ENCODE measurements at places on chromosomes 7 and 10. TPM values are rescaled to one million over a fixed set of nuclear protein-coding genes. Genes with fewer than 3 reads are reported as not detected.

Gene WEE2
- not detected for total RNA-seq

Gene CALCR
- 0.10 TPM for total RNA-seq

Gene FANK1
- 5.4 TPM for total RNA-seq

Gene ODAD2
- 20.4 TPM for total RNA-seq

Gene CARD11
- total RNA-seq, result 0.57 TPM

DNA sequence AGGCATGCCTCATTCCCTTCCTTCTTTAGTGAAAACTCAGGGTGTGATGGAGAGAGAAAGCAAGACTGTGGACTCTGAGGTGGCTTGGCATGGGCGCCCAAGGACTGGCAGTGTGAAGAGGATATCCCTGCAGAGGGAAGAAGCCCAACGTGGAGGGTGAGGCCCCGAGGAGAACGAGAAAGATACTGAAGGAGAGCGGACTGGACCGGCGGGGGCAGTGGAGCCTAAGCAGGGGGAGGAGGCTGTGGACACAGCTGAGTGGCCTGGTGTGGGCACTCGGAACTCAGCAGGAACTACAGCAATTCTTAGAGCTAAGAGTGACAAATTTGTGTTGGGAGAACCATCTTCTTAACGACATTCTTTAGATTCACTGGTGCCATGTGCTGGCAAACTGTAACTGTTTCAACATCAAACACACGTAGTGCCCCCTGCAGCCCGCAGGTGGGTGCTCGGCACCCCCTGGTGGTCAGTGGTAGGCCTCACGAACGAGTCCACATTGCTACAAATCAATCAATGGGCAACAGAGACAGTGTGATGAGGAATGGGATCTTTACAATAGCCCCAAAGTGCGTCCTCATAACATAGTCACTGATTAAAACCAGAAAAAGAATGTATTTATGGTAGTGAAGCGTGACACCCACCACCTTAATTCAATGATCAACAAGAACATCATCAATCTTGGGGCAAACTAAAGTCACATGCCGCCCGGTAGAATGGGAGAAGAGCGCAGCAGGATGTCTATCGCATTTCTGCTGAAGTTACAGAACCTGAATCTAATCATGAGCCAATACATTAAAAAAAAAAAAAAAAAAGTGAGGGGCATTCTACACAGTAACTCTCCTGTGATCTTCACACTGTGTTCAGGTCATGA is 2.0 kb upstream of the SFTPA1 start:
- DNase-seq, result peak; percentile 24

- no peak for DNase-seq
Measured at GRCh38 chr10:14843327-14843988, 5.4 kb downstream of the HSPA14 start.

DNA sequence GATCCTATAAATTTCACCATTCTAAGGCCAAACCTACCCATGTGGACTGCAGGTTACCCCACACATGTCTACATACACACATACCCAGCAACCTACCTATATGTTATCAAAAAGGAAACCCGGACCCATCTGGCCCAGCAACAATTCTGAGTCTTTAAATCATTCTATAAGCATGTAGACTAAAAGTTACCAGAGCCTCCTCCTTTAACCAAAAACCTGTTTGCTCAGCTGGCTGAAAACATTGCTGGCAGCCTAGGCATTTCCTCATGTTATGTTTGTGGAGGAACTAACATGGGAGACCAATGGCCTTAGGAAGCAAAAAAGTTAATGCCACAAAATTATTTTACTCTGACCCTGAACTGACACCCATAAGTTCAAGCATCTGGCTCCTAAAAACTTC is 5.3 kb upstream of the ADCK2 start:
- no peak for DNase-seq

- no peak for DNase-seq
Measured at GRCh38 chr10:109941236-109941862, 18.0 kb upstream of the XPNPEP1 start.

- DNase-seq, result no peak
Measured at GRCh38 chr7:108078211-108078673, 51.9 kb downstream of the LAMB4 start.

GRCh38 chr7:80450621-80451308 is 61.1 kb downstream of the GNAT3 start:
- DNase-seq, result no peak

GRCh38 chr10:35000936-35001335 is 89.2 kb downstream of the CUL2 start:
- no peak for DNase-seq

DNA sequence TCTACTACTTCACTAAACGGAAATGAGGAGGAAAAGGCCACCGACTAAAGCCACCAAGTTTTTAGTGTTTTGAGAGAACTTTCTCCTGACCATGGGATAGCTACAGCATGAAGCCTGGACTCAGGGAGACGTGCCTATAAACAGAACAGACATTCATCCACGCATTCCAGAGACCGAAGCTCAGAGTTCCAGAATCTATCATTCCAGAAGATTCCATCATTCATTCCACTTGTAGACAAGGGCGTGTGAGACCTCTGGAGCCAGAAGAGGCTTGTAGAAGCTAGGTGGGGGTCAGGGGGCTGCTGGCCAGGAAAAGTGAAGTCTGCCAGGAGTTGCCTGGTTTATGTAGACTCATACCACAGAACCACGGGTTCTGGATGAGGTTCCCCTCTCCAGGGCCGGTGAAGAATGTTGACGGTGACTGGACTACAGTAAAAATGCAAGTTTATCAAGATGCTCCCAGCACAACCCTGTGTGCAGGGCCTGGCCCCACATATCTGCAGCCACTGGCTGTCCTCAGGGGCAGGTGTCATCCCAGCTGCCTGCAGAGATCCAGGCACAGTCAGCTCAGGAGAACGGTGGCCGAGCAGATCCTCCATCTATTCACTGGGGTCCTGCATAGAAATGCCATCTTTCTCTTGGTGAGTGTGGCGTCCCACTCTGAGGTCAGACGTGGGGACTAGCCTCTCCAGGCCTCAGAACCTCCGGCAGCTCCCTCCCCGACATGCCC is 215.7 kb downstream of the USP6NL start:
- no peak for DNase-seq

DNA sequence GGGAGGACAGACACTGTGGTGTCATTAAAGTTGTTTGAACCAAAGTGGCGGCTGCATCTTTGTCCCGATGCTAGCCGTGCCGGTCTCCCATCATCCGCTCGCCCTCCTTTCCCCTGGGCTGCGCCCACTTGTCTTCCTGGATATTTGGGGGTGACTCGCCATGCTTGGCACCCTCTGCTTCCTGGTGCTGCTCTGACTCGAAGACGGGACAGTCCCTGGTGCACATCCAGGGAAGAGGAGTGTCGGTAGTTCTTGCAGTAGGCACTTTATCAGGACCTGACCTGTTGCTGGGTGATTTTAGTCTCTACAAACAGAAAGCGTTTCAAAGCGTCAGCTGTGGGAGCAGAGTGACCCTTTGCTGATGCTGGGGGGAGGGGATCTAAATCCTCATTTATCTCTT is 68.3 kb upstream of the DNAJB6 start:
- DNase-seq, result no peak

DNA sequence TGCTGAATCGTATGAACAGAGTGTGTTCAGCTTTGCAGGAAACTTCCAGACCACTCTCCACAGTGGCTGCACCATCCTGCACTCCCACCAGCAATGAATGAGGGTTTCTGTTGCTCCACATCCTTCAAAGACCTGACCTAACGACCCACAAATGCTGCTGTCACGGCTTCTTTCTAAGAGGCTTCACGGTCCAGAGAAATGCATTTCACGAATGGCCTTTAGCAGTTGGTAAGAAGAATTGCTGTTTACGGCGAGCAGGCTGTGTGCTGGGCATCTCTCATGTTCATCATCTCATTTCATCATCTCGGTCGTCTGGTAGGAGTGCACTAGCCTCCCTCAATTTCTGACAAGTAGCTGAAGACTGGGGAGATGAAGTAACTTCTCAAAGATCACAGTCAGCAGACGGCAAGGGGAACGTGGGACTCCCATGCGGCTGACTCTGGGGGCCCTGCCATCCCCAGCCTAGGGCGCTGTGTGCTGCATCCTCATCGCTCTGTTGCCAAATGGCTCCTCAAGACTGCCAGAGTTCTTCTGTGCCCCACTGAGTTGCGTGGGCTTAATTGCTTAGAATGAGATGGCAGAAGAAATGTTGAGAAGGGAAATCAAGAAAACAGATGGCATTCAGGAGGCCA is 72.9 kb downstream of the ADARB2 start:
- DNase-seq, result no peak

- DNase-seq, result no peak
Measured at GRCh38 chr7:43692582-43693373, 36.5 kb downstream of the COA1 start.

- no peak for DNase-seq
Measured at GRCh38 chr7:15494711-15495110, 67.1 kb downstream of the AGMO start.

GRCh38 chr7:80681272-80681885 is 42.9 kb downstream of the CD36 start:
- DNase-seq, result peak; percentile 45

- no peak for DNase-seq
Measured at GRCh38 chr7:135151533-135151932, 3.7 kb downstream of the TMEM140 start.

DNA sequence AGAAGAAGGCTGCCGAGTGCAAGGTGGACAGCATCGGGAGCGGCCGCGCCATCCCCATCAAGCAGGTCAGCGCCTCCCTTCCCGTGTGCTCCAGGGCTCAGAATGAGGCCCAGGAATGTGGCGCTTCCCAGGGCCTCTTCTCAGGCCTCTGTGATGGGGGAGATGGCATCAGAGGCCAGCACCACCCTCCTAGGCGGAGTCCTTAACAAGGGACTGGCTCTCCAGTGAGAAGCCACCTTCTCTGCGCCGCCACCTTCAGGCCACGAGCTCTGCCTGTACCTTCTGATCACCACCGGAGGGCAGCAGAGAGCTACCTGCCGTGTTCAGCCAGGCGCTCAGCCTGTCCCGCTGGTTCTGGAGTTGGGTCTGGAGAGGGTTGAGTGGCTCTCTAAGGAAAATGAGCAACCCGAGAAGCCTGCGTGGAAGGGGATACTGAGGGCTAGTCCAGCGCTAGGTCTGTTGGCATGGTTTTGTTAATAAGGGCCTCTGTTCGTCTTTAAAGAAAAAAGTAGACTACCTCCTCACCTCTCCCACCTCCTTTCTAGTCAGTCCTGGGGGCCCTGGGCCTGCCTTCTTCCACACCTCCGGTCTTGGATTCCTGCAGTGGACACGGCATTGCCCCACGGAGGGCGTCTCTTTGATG is 37.7 kb downstream of the AGAP3 start:
- DNase-seq, result peak; percentile 66

DNA sequence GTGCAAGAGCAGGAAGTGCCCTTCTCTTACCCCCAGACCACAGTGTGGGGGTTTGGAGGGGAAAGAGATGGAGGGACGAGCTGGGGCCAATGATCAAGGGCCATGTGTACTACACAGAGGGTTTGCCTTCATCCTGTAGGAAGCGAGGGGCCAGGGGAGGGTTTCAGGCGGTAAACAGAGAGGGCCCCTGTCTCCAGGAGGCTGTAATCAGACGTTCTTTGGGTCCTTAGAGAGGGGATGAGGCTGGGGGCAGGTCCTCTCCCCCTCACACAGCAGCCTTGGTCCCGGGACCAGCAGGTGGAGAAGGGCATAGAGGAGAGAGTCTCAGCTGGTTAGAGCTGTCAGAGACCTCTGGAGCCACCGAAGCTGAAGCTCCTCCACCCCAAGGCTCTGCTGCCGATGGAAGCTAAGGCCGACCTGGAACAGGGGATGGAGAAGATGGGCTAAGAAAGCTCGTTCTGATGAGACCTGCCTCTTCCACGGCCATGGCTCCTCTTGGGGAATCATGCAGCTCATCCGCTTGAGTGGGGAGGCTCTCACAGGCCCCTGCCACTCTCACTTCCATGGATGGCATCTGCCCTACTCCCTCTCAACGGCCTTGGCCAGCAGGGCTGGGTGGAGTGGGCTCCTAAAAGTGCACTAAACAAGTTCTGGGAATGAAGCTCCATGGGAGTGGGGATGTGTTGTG is 3.5 kb downstream of the LOXL4 start:
- no peak for DNase-seq
